ENCODE measurements at places on chromosomes 7 and 10.

DNA sequence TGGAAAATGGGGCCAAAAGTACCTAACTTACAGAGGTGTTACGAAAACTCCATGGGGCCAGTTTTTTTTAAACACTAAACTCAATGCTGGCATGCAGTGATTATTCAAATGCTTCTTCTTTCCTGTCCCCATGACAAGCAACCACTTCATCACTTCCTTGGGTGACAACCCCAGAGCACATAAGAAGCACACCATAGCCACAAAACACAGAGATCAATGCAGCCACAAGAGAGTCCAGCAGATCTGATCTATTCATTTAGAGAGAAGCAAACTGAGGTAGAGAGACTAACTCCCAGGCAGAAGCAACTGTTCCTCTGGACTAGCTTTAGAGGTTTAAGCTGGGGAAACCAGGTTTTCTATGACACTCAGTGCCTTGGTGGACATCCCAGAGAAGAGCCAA is 180.0 kb downstream of the GRID1 start:
- no peak for DNase-seq

DNA sequence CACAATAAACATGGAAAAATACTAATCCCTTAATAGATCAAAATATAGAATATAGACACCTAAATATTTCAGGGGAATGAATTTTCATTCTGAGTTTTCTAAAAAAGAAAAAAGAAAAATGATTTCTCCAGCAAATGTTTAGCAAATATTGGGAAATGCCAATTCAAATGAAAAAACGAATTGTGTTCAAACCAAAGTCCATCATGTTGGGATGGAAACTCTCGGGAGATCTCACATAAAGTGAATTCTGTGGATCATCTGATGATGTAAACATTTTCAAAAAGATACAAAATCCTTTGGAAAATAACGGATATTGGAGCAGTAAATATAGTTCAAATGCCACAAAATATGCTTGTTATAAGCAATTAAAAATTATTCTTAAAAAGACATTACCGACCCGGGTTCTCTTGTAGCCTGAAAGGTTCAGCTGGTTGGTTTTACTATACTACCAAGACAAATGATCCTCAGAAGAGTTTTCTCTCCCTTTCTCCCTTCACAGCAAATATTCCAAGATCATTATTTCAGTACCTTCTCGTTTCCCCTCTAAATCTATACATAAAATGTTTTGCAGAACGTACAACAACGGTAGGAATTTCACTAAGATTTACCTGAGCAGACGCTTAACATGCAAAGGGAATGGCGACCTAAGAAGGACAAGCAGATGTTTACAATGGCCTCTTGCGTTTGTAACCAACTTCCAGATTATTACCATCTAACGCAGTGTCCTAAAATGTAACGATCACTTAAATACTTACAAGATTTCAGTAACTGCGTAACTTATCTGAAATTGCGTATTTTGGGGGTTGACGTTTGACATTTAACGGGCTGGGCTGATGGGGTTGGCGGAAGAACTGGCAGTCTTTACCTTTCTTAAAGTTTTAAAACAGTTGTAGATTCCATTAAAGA is 2.5 kb downstream of the HOXA13 start:
- DNase-seq, result no peak

GRCh38 chr7:19376538-19376937 is 231.3 kb upstream of the FERD3L start:
- DNase-seq, result no peak

DNA sequence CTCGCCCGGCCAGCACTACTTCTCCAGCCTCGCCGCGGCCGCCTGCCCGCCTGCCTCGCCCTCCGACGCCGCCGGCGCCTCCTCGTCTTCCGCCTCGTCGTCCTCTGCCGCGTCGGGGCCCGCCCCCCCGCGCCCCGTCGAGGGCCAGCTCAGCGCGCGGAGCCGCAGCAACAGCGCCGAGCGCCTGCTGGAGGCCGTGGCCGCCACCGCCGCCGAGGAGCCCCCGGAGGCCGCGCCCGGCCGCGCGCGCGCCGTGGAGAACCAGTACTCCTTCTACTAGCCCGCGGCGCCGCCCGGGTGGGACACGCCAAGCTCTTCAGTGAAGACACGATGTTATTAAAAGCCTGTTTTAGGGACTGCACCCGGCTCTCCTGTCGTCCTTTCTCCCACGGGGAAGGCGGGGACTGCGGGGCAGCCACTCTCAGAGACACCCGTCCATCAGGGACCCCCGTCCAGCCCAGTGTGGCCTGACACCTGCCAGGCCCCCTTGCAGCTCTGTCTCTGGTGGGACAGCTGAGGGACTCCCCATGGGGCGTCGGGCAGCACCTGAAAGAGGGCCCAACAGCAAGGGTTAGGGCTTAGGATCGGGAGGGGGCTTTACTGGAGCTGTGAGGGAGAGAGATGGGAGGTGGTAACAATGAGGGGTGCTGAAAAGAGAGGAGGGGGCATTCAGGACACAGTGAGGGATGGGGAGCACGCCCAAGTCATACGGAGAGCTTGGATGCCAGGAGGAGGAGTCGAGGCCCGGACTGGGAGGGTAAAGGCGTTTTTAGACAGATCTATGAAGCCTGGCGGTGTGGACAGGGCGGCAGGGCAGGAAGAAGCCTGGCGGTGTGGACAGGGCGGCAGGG is 34.7 kb downstream of the SPDYE6 start:
- no peak for DNase-seq

DNA sequence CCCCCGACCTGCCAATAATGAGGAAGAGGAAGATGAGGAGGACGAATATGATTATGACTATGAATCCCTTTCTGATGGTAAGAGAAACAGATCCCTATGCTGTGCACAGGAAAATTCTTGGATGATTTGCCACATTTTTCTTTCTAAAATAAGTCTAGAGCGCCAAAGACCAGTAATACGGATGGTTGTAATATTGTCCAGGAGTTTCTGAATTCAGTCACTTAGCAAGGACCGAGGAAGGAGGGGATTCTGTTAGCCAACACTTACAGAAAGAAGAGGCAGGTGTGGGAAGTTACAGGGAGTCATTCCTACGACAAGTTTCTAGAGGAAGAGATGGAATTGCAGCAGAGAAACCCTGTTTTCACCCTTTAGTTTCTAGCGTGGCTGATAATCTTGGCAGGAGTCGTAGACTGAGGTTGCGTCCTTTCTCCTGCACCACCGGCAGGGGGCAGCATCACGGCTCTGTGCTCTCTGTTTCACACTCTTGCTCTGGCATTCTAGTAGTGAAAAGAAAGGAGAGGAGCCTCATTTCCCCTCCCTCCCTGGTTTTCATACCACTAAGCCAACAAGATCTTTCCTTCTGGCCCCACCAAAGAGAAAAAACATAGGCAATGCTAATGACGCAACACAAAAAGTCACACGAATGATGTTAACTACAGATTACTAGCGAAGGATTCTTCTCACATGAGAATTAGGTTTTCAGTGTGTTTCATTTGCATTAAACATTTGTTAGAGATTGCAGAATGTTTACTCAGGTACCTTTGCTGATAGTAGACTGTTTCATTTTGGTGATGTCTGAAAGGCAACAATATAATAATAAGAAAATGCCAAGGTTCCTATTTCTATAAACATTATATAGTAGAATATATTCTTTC is 82.7 kb downstream of the NOC3L start:
- DNase-seq, result peak; percentile 57

DNA sequence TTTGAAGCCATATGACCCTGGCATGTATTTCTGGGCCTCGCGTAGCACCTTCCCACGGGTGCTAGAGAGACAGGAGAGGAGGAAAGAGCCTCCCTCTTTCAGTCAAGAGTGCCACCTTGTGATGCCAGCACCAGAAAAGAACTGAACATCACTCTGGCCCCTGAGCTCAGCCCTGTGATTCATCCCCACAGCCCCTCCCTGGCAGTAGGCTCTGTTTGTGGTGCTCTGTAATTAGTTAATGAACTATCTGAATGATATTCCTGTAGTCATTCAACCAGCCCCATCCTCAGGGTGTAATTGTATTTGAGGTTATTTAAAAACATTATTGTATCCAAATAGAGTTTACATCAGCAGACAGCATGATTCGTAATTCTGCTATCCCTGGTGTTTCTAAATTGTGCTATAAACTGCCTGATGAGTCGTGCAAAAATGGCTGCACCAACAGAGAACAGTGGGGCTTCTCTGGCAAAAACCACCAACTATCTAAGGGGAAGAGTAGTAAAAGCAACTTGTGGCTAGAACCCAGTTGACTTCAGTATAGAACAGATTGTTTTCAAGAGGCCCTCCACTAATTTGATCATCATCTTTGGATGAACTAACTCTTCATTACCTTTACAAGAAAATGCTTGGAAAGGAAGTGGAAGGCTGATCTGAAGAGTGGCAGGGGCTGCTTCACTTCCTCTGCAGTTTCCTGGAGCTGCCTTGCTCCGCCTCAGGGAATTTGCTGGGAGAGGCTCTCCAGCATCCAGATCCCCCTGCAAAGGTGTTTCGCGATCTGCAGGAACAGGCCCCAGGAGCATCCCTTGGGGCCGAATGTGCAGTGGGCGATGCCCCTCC is 23.7 kb upstream of the TIAL1 start:
- DNase-seq, result no peak

DNA sequence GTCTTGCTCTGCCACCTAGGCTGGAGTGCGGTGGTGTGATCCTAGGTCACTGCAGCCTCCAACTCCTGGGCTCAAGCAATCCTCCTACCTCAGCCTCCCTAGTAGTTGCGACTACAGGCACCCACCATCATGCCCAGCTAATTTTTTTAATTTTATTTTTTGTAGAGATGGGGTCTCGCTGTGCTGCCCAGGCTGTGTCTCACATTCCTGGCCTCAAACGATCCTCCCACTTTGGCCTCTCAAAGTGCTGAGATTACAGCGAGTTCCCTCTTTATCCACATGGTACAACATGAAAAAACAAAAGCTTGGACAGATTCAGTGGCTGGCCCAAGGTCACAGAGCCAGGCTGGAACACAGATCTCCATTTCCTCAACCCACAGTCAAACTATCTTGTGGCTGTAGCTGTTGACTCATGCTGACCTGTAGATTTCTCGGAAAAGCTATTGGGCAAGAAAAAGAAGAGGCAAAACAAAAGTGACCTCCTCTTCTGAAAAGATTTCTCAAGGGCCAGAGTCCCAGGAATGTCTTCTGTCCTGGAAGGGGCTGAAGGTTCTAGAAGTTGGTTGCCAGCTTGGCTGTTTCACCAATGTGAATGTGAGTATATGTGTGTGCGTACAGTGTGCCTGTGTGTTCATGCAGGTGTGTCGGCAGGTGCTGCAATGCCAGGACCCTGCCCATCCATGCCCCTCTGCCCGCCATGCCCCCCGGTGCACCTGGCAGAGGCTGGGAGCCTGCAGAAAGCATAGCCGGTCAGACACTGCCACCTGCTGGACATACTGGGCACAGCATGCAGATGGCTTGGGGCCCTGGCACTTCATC is 28.4 kb downstream of the TMEM130 start:
- DNase-seq, result peak; percentile 59

DNA sequence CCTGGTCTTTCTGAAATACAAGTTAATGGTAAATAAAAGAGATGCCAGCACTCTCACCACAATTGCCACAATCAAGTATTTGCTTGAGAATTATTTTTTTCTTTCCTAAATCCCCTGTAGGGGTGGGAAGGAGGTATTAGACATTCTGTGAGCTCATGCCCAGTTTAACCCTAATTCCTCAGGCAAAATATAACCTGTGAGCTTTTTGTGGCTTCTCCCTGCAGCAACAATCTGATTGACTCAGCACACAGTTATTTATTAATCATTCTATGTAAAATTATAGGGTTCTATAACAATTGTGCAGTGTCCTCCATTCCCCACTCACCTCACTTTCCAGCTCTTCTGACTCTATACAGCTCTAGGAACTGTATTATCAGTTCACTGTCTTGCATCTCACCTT is 66.3 kb downstream of the GLI3 start:
- no peak for DNase-seq

DNA sequence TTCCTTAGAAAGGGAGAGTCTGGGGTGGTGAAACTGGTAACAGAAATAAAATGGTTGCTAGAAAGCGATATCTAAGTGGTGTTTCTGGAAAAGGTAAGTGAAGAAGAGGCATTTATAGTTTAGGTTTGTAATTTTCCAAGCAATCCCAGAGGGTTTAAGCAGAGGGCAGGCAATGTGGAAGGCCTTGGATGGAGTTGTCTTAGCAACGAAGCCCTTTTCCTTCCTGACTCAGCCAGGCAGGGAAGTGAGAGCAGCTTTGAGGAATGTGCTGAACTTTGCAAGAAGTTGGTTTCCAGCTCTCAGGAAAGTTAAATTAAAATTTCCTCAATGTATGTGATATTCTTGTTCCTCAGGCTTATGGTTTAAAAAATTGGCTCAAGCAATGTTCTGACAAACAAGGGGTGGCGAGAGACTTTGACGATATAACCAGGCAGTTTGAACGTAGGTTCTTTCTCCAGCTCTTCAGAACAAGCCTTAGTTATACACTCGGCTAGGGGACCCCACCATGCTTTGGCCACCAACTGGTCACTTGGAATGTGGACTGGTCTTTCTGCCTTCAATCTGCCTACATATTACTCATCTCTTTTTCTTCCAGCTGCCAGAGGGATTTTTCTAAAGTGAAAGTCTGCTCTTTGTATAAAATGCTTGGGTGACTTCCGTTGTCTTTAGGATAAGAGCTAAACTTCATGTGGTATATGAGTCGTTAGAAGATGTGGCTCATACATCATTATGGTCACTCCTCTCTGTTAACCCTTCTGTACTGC is 66.9 kb upstream of the SLC25A13 start:
- DNase-seq, result no peak

- DNase-seq, result no peak
Measured at GRCh38 chr7:26188206-26188956, 12.2 kb downstream of the HNRNPA2B1 start.

DNA sequence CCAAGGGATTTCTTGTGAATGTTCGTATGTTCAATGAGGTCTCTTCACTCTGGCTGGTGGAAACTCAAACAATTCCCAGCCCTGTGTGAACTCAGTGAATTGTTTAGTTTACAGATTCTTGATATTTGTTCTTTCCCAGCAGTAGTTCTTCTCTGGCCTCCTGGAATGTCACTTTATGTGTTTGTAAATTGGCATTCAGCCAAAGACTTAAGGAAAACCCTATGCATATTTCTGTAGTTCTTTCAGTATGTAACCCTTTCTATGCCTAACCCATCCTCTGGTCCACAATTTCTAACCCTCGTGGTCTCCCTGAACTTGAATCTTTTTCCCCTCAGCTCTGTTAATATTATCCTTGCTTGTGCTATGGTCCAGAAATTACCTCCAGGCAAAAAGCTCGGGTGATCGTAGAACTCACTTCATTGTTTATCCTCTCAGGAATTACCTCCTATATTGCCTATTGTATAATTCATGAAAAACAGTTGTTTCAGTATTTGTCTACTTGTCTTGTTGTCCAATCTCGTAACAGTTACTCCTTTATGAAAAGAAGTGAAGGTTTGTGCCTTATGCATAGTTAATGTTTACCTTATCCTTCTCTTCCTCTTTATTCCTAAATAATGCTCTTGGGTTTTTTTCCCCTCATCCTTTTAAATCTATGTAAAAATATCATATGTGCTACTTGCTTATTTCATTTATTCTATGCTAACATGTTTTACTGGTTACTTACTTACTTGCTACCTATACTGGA is 23.7 kb upstream of the AGR3 start:
- no peak for DNase-seq

DNA sequence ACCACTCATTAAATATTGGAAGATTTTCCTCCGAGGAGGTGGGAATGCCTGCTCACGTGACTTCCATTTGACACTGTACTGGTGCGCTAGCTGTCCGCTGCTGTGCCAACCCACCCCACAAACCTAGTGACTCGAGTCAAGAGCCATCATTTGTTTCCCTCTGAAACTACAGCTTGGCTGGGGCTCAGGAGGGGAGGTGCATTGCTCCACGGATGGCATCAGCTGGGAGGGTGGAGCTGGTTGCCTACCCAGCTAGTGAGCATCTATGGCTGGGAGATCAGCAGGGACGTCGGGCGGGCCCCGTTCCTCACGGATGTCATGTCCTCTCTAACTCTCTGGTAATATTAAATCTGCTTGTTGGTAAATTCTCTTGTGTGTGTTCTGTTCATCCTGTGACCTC is 9.5 kb upstream of the FOXL3 start:
- DNase-seq, result no peak

- no peak for DNase-seq
Measured at GRCh38 chr7:29853789-29854188, 47.5 kb downstream of the WIPF3 start.
